ENCODE measurements at places on chromosomes 5 and 9.

GRCh38 chr5:153404747-153405146 is 85.7 kb upstream of the GRIA1 start:
- DNase-seq, result no peak

DNA sequence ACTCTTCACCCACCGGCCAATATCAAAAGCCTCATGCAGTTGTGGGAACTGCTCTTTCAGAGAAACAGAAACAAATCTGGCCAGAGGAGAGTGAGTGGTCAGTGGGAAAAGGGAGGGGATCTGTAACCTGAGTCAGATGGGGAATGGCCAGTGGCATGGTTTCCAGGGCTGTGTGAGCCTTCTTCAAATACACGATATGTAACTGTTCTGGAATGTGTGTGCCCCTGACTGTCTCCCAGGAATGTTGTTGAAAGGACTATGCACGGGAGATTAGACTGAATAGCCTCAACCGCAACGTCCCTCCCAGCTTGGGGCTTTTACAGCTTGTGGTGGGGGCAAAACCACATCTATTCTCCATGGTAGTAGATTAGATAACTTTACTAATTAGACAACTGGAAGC is 60.8 kb downstream of the SH3TC2 start:
- no peak for DNase-seq

DNA sequence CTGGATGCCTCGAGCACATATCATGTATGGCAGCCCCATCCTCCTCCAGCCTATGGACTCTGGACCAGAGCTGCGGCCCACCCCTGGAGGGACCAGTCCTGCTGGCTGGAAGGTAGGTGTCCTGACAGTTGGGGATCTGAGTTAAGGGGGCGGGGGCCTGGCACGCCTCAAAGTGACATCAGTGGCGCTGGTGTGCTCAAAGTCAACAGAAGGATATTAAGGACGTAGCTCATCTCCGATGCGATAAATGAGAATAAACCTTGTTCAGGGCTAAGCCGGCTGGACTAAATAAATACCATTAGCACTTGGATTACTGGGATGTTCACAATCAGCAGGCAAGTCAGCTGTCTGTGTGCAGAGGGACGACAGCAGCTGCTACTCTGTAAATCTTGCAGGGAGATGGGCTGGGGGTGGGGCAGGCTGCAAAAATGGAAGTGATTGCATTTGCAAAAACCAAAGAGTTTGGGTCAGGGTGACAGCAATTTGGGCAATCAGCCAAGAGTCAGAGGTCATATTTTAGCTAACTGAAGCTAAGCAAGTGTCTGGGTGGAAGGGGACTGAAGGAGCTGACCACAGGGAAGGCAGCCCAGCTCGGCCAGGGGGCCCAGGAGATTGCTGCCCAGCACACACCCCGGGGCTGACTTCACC is 80.0 kb upstream of the LRRTM2 start:
- no peak for DNase-seq

GRCh38 chr5:91840412-91840811 is 457.3 kb upstream of the ARRDC3 start:
- no peak for DNase-seq

GRCh38 chr9:108474356-108474755 is 381.4 kb downstream of the ACTL7B start:
- DNase-seq, result no peak

GRCh38 chr5:142107036-142107735 is 1.4 kb upstream of the NDFIP1 start:
- no peak for DNase-seq

- no peak for DNase-seq
These were observed 20.8 kb upstream of the ZNF354A start for GRCh38 chr5:178751286-178751685.

DNA sequence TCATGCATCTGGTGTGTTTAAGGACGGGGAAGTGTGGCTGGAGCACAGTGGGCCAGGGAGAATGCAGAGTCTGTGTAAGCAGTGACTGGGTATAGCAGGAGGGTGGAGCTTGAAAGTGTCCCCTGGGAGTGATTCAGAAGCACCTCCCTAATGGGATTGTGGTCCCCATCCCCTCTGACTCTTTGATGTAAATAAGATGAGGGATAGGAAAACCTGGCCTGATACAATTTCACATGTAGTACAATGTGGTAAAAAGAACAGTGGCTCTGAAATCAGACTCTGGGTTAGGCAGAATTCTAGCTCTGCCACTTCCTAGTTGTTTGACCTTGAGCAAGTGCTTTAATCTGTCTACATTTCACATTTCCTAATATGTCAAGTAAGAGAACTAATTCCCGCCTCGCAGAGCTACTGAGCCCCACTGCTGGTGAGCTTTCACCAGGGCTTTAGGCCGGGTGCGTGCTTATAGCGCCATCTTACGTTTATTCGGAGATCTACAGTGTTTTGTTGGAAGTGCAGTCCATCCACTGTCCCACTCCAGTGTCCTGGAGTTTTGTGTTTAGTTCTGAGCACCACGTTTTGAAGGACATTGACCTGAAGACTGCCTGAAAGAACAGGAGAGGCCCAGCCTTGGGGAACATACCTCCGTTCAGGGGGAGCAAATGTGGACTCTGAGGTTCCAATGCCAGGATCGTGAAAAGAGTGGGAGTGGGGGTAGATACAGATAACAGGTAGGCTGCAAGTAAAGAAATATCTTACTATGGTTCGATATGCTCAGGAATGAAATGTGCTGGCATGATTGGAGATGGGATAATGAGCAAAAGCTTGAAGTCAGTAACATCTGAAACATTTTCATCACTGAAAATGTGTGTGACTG is 51.2 kb upstream of the TESK1 start:
- no peak for DNase-seq

DNA sequence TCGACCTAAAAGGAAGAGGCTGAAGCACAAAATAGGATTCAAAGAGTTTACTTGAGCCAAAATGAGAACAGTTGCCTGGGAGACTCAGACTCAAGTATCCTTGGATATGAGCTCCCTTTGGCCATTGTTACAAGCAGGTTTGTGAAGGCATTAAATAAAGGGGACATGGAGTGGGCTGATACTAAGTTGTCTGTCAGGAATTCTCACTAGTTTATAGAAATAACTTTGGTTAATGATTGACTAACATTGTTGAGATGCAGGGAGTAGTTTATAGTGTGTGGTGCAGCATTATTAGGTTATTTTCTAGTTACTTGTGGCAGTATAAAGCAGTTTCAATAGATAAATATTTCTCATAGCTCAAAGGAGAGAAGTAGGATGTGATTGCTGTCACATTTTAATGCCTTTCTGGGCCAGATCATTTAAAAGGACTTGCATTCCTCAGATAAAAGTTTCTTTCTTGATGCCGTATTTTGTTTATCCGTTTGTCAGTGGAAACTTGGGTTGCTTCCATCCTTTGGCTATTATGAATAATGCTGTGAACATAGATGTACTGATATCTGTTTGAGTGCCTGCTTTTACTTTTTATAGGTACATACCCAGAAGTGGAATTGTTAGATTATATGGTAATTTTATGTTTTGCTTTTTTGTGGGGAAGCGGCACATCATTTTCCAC is 9.1 kb downstream of the AP3S1 start:
- no peak for DNase-seq

DNA sequence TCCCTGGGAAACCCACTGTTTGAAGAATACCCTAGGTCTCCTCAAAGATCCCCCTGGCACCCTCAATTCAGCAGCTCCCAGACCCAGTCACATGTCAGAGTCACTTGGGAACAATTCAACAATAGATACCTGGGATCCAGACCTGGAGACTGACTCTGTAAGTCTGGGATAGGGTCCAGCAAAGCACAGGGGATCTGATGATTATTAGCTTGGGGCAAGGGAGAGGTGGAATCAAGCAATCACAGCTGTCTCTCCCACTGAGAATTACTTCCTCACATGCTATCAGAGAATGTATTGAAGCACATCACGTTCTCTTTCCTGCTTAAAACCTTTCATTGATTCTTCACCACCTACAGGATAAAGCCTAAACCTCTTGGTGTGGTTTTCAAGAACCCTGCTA is 5.9 kb downstream of the FAM193B start:
- DNase-seq, result no peak

DNA sequence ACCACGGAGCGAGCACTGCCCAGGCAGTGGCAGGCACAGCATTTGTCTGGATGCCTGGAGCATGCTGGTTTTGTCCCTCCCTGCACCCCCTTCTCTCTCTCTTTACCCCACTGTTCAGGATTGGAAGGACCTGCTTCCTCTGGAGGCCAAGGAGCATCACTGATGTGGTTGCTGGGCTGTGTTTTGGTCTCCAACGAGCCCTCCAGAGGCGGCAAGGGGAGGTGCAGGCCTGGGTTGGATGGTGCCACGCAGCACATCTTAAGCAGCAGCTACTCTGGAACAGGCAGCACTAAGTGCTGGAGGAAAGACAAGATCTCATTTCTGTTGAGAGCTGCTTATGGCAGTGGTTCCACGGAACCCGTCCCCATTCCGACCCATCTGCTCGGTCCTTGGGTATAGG is 139.6 kb downstream of the CMYA5 start:
- DNase-seq, result no peak

DNA sequence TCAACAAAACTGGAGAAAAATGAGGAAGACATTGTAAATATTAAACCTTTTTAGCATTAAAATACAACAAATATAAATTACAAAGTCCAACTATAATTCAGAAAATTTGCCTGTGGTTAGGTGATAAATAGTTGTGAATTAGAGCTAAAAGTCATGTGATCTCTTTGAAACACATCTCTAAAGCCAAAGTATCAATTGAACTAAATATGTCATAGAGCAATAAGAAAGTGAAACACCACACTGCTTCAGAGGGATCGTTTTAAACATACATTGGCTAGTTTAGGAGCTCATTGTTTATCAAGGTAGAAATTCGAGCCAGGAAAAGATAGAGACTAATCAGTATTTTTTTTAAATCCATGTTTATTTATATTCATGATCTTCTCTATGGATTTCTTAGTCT is 606.3 kb upstream of the ITGA1 start:
- no peak for DNase-seq

- DNase-seq, result no peak
These were observed 61.9 kb upstream of the GPBP1 start for GRCh38 chr5:57111993-57112392.

- DNase-seq, result no peak
These were observed 1.7 kb downstream of the MED22 start for GRCh38 chr9:133346021-133346785.

DNA sequence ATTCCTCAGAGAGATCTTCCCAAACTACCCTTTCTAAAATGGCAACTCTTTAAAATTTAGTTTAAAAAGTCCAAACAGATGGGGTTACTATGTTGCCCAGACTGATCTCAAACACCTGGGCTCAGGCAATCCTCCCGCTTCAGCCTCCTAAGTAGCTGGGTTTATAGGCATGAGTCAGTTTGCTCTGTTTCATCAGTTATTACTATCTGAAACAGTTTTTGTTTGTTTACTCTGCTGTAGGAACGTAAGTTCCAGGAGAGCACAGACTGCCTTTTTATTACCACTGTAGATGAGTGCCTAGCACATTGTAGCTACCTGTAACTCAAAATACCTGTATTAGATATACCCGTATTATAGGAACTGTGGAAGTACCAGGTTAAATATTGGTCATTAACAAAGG is 89.4 kb downstream of the UHRF2 start:
- no peak for DNase-seq

DNA sequence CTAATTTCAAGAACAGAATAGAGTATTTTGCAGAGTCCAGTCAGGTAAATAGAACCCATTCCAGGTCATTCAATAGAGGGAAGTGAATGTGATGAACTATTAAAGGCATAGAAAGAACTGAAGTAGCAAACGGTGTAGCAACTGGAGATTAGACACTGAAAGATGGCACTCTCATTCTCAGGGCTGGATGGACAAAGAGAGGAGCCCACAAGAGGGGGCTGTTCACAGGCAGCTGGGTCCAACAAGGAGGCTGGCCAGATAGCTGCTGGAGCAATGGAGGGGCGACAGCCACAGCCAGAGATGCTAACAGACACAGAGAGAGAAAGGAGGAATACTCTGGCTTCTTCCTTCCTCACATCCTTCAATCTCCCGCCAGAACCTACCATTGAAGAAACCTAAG is 93.1 kb upstream of the SMARCA2 start:
- no peak for DNase-seq

DNA sequence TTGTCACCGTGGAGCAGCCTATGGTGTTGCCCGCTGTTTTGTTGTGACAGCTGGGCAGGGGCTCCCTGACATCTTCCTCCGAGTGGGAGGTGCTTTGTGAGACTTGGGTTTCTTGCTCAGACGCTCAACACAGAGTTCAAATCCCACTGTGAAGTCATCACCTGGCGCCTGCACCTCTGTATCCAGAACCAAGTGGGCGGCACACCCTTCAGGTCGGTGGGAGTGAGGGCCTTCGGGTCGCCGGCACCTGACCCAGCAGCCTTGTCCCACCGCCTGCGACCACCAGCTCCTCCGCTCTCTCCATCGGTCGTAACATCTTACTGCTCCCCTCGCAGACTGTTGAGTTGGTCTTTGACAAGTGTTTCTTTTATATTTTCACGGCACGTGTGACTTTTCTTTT is 37.6 kb upstream of the EXOC3 start:
- DNase-seq, result no peak

- no peak for DNase-seq
These were observed 68.2 kb upstream of the EGFLAM start for GRCh38 chr5:38190111-38190510.

DNA sequence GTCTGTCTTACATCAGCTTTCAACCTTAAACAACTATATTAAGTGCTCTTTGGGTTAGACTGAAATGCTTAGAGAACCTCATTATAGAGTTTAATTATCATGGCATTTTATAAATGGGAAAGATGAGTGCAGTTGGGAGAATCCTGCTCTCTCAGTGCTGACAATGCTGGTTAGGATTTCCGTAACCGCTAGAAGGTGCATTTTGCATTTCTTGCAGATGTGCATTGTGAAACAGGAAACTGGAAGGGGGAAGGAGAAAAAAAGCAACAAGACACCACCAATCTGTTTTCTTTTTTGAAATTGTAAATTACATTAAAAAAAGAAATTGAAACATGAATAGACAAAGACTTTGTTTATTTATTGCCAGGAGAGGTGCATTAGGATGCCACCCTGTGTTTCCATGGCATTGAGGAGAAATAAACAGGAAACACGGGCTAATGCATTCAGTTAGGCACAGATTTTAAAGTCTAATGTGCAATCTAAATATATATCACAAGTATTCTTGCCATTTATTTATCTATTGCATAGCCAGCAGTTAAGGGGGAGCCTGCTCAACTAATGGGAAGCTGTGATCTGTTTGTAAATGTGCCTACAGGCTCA is 478.9 kb downstream of the PSAT1 start:
- no peak for DNase-seq

DNA sequence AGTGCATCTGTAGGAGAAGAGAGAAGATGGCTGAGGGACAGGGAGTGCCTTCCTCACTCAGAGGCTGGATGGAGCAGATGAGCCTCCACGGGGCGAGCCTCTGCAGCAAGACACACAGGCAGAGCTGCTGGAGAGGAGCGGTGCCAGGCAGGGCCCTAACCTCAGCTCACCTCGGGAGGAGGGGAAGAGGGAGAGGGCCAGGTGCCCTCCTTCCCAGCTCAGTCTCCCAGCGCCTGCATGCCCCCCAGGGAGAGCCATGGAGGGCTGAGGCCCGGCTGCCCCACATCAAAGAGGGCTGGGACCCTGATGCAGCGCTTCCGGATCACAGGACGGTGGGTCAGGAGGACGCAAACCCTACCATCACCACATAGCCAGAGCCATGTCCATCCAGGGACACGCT is 13.6 kb upstream of the SPATA31E1 start:
- no peak for DNase-seq
